ENCODE measurements at places on chromosomes 2 and 18.

DNA sequence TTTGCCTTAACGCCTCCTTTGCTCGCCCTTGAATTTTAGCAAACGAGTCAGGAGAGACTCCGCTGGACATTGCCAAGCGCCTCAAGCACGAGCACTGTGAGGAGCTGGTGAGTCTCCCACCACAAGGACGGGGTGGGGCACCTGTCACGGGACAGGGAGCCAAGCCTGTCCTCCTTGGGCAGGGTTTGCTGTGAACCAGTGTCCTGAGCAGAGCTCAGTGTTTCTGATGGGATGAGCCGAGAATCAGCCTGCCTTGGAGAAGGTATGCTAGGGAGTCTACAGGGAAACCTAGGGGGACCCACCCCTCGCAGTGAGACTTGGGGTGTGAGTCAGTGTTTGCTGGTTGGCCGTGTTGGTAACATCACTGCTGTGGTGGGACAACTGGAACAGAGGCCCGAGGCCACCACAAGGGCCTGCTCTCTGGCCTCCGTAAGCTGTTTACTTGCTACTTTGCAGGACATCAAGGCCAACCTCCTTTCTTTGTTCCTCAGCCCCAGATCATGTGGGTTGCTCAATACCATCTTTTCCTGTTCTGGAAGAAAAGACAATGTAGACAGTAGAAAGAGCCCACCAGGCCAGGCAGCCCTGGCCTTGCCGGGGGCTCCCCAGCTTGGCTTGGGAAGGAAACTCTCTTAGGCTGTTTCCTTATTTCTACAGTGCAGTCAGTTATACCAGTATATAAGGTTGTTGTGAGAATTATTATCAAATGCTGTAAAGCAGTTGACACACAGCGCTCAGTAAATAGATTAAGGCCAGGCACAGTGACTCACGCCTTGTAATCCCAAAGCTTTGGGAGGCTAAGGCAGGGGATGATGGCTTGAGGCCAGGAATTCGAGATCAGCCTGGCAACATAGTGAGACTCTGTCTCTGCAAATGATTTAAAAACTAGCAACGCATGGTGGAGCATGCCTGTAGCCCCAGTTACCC, 42.4 kb downstream of the ITGB1BP1 start:
- peak; percentile 93 for DNase-seq

DNA sequence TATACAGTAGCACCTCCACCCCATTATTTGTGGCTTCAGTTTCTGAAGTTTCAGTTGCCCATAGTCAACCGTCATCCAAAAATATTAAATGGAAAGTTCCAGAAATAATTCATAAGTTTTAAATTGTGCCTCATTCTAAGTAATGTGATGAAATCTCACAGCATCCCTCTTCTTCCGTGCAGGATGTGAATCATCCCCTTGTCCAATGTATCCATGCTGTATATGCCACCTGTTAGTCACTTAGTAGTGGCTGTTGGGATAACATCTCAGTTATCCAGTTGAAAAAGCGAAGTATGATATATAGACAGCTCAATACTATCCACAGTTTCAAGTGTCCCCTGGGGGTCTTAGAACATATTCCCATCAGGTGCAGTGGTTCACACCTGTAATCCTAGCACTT, 119.1 kb upstream of the OTX1 start:
- DNase-seq = no peak

DNA sequence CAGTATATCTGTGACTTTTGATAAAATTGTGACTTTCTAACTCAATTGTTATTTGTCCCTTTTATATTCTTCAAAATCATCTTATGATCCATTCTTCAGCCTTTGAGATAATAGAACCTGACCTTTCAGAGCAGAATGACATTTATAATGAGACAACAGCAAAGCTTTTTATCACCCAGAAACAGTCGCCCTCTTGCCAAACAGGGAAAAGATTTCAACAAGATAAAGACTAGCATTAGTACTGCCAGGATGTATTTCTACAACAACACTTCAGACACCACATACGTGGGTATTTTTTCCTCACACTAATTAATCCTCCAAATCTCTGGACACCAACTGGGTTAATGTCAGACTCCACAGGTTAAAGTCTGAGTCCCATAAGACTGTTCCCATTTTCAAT, 249.0 kb downstream of the ZNF804A start:
- no peak for DNase-seq

DNA sequence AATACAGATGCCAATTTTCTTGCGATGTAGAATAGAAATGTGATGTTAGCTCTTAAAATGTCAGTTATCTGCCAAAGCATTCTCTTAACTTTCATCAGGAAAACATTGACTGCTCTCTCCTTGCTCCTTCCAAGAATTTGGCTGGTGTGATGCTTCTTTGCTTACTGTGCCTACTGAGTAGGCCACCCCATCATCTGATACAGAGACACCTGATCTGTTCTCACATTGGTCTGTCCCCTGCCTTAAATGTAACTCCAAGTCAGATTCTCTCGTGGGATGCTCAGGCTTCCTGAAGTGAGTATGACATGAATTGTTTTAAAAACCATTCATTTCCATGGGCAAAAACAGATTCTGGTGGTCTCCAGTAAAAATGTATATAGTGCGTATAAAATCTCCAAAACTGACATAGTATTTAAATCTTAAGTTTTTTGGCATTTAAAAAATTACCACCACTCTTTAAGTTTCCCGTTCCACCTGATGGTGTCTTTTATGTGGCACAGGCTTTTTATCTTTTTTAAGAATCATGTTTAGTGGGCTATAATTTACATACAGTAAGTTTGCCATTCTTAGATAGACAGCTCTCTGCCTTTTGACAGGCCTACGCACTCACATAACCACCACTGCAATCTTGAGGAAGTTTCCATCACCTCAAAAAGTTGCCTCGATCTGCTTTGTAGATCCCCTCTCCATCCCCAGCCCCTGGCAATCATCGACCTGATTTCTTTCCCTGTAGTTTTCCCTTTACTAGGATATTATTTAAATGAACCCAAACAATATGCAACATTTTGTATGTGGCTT, 36.6 kb downstream of the UBE2F start:
- DNase-seq = no peak

- no peak for DNase-seq
Measured at GRCh38 chr2:196137271-196137670, 34.1 kb downstream of the STK17B start.

DNA sequence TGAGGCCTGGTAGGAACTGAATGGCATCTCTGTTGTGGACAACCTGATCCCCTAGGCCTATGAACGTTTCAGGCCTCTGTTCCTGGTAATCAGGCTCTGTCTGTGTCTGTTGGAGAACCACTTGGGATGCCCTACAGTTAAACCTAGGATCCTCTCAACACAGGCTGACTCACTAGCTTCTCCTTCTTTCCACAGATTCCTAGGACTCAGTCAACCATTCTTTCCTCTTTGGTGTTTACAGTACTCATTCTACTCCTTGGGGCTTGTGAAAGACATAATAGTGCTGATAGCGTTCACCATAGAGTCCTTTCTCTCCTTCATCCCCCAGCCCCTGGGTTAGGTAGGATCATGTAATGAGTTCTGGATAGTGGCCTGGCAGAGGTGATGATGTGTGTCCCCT, 544.3 kb downstream of the METTL4 start:
- DNase-seq = no peak

- no peak for DNase-seq
Measured at GRCh38 chr18:7436166-7436565, 130.9 kb upstream of the PTPRM start.

DNA sequence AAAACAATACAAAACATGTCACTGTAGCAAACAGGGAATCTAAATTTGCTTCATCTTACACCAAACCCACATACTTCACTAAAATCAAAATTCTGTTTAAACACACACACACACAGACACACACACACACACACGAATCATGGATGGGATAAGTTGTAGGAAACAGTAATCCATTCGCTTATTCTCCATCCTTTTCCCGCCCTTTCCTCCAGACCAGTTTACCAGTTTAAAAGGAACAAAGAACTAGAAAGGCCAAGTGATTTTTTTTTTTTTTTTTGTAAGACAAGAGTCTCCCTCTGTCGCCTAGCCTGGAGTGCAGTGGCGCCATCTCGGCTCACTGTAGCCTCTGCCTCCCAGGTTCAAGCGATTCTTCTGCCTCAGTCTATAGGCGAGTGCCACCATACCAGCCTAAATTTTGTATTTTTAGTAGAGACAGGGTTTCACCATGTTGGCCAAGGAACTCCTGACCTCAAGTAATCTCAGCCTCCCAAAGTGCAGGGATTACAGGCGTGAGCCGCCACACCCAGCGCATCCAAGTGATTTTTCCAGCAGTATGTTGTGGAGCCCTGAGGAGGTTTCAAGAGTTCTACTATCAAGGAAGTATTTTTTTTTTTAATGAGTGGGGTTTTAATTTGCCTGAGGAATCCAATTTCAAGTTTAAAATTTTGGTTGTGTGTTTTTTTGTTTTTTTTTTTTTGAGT, 5.7 kb downstream of the PSME4 start:
- DNase-seq = no peak

DNA sequence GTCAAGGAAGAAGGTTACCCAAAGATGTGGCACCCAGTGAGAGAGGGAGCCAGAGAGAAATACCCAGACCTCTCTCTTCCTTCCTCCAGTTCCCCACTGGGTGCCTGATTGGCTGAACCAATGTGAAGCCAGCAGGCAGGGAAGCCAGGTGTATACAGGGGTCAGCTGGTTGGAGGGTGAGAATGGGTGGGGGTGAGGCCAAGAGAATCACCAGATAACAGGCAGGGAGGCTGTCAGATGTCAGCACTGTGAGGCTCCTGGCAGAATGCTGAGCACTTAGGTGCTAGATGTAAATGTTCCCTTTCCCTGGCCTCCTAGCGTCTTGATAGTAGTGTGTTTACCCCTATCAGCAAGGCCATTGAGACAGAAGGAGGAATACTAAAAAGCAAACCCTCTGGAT, 104.0 kb upstream of the MGAT5 start:
- DNase-seq = no peak

- DNase-seq = peak; percentile 78
Measured at GRCh38 chr2:236343400-236344161, 79.4 kb upstream of the ASB18 start.

DNA sequence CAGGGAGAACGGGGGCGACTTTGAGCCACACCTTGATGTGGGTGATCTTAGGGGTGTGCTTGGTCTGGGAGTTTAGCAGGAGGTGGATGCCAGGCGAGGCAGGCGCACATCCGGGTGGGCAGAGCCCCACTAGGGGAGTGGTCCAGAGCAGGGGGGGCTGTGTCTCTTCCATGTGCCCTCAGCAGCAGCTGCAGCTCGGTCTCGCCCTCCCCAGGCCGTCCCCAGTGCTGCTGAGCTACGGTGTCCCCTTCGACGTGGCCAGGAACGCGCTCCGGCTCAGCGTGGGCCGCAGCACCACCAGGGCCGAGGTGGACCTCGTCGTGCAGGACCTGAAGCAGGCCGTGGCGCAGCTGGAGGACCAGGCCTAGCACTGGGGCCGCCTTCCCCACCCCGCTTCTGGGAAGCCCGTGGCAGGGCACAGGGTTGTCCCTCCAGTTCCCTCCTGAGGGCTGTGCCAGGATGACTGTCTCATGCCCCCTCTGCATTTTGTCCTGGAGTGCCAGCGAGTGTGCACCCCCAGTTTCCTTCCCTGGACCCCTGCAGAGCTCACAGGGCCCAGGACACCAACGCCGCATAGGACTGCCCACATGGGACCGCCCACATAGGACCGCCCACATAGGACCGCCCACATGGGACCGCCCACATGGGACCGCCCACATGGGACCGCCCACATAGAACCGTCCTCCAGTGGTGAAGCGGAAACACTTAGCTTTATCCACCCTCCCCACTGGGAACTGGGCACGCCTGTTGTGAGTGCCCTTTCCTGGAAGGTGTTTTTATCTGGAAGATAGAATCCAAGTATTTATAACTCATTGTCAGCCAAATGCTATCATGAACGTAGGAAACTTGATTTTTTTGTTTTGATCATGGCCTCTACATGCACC, 1.9 kb upstream of the ESPNL start:
- DNase-seq = peak; percentile 90

DNA sequence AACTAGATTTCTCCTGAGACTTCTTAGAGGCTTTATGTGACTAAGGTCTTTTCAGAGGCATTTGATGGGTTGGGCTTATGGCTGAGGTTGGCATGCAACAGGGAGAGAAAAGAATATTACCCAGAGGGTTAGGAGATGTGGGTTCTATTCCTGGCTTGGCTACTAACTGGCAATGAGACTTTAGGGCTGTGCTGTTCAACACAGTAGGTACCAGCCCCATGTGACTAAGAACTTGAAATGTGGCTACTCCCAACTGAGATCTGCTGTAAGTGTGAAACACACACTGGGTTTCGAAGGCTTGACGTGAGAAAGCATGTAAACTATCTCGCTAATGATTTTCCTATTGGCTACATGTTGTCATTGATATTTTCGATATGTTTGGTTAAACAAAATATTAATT, 324.9 kb upstream of the SLC14A2 start:
- no peak for DNase-seq

DNA sequence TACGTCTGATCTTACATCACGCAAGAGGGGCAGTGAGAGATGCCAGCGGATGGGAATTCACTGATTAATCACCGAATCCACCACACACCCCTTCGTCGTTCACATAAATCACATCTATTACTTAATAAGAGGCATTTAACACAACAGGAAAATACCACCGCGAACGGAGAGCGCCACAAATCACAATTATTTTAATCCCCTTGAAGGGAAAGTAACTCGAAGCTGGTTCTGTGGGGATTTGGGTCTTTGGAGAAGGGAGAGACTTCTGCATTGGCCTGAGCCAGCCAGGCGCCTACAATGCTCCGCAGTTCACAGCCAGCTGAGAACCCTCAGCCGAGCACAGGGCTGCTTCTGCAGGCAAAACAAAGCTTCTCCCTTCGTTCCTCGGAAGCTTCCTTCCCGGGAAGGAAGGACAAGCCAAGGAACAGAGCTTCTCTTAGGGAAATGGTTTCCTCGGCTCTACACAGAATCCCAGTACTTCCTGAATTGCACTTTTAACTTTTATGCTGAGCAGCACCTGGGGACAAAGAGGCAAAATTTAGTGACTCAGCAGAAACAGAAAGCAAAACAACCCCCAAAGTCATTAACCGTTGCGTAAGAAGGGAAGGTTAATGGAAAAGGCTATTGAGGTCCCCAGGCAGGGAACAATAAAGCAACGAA, at the start of gene LRP1B:
TSS of gene LRP1B (minus strand) at position 7 of the 660 bp plus-strand sequence. CDS start 287 bp downstream, outside the sequence.
- DNase-seq = peak; percentile 84

GRCh38 chr2:24491542-24492420, 727 bp downstream of the NCOA1 start:
- peak; percentile 91 for DNase-seq
